Spinal cord (tissue), 10 donors: ENCODE measurements at places on chromosomes 5 and 9. TPM values are rescaled to one million over a fixed set of nuclear protein-coding genes. Genes with fewer than 3 reads are reported as not detected.

DNA sequence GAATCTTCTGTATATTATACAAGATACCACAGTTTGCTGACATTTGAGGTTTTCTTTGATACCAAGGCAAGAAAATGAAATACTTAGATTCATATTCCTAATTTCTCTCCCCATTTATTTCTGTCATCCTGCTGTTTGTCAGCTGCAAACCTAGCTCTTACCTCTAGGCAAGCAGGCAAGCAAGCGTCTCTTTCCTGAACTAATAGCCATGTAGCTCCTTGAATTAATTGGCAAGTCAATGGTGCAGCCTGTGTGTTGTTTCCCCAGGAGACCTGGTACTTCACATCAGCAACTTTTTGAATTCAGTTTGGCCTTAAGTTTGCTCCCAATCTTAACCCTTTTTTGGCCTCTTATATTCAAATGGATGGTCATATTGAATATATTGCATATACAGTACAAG, 573.6 kb upstream of the ARRDC3 start:
- DNase-seq: no peak

The SLC27A6 gene
- 2.1 TPM for total RNA-seq

DNA sequence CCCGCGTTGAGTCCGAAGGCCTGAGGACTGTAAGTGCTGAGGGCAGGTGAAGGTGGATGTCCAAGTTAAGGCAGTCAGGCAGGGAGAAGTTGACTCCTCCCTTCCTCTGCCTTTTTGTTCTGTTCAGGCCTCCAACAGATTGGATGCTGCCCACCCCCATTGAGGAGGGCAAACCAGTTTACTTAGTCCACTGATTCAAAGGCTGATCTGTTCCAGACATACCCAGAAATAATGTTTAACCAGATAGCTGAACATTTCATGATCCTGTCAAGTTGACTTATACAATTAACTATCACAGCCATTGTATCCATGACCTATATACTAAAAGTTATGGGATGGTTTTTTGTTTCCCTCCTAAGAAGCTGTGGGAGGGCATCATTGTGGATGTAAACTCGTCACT, 8.3 kb upstream of the TEX48 start:
- no peak for DNase-seq

DNA sequence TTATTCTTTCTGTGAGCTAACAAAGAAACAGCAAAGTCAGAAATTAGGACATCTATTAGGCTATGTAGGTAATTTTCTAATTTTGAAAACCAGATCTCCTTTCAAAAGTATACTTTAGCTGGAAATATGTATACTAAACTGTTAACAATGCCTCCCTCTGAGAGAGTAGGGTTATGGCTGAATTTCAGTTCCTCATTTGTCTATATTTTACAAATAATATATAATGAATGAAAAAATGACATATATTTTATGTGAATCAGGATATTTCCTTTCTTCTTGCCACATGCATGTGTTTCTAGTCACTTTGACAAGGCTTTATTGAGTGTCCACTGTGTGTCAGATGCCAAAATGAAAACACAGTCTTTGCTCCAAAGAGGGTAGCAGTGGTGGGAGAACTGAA, 15.4 kb downstream of the HACD4 start:
- DNase-seq: no peak

DNA sequence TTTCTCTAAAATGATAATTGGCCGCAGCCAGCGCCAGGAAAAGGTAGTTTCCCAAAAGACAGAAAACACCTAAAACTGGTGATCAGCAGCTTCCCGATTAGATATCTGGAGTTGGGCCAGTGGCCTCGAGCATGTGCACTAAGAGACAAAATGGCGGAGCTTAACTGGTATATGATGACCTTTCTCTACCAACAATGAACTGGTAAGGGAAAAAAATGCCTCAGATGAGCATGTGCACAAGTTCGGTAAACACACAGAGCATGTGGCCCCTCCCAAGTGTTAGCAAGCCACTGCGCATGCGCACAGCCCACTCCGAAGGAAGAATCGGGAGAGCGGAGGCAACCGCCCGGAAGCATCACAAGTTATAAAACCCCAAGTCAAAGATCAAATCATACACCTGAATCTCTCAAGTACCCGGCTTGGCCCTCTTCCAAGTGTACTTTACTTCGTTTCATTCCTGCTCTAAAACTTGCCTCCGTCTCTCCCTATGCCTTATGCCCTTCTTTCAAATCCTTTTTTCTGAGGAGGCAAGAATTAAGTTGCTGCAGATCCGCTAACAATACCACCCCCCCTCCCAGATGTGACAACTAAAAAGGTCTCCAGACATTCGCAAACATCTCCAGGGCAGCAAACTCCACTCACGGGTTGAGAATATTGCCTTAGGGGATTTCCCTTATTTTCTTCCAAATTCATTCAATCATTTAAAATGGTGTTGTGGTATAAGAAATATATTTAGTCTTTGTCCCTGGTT, 15.0 kb upstream of the PTBP3 start:
- peak; percentile 65 for DNase-seq

The INSL4 gene
- not detected for total RNA-seq

The CCDC192 gene
- 0.99 TPM for total RNA-seq

DNA sequence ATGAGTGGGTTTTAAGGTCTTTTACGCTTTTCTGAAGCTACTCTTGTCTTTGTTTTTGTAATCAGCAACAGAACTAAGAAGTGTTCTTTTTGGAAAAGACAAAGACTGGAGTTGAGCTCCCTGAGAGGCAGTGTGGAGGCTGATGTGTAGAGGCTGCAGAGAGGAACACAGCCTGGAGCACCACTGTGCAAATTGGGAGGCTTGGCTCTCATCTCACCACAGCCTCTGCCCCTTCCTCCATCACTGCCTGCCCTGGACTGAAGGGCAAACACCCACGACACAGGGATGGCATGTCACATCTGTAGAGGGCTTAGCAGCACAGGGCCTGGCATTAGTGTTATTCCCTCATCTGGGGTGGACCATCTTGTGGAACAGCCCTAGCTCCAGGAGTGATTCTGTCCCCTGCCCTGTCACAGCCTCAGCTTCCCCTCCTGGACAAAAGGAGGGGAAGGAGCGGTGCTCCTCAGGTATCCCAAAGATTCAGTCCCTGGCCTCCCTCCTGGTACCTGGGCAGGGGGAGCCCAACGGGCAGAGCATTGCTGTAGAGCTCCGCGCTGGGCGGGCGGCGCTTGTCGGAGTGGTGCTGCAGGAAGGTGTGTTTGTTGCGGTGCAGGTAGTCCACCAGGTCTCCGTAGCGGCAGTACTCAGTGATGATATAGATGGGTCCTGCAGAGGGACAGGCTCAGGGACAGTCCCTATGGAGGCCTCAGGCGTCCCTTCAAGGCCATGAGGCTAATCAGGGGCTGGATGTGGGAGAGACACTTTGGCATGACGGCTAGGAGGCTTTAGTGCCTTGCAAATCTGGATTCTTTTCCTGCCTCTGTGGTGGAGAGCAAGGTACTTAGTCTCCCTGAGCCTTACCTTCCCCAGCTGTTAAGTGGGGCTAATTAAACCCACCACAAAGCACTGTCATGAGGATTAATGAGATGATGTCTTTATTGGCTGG, 32.8 kb downstream of the PDGFRB start:
- no peak for DNase-seq

GRCh38 chr5:172659909-172660628, 19.0 kb downstream of the NEURL1B start:
- peak; percentile 34 for DNase-seq

The EIF4E1B gene
- 1.2 TPM for total RNA-seq

GRCh38 chr9:119164716-119165115, 204.5 kb downstream of the BRINP1 start:
- no peak for DNase-seq

- no peak for DNase-seq
Measured at GRCh38 chr9:102642651-102643050, 352.5 kb upstream of the CYLC2 start.

DNA sequence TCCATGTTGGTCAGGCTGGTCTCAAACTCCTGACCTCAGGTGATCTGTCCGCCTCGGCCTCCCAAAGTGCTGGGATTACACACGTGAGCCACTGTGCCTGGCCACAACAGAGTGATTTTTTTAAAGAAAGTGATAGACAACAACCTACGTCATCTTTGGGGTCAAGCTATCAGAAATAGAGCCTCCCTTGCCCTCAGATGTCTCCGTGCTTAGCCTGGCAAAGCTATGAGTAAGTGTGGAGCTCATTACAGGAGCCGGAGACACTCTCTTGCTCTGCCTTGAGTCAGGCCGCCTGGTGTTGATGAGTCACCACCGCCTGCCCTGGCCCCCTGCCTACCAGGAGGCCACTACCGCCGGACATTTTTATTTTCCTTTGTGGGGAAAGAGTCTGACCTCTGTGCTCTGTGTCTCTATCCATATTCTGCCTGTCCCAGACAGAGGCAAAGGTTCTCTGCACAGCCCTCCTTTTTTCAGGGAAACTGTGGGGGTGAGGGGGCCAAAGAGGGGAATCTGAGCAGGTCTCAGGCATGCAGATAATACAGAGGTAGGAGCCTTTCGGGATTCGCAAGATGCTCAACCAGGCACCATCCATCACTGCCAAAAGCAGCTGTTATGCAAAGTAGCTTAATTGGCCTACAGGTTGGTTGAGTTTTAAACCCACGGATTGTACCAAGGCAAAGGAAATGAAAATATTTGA, 123.7 kb upstream of the CPEB4 start:
- DNase-seq: no peak

The PCDHGA12 gene
- 10.7 TPM for total RNA-seq

DNA sequence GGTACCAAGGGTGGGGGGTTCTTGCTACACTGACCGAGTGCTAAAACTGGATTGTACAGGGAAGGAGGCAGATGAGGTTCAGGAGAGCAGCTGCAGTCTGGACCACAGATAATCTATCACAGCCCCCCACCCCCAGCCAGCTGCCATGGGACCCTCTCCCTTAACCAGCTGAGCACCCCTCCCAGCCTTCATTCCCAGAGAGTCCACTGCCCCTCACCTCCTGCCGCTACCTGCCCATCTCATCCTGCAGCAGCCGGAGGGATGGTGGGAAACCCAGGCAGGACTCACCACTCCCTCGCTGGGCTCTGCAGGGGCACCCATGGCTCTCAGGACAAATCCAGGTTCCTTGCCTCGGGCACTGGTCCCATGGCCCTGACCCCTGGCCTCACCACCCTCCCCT, 66.7 kb downstream of the MRPL36 start:
- no peak for DNase-seq

The CFAP90 gene
- 17.8 TPM for total RNA-seq

The PLCXD3 gene
- 4.4 TPM for total RNA-seq

- no peak for DNase-seq
Measured at GRCh38 chr9:35193762-35194161, 32.0 kb downstream of the UNC13B start.

- DNase-seq: no peak
Measured at GRCh38 chr9:92135576-92135975, 20.4 kb upstream of the SPTLC1 start.

The LCN2 gene
- total RNA-seq: 0.28 TPM

DNA sequence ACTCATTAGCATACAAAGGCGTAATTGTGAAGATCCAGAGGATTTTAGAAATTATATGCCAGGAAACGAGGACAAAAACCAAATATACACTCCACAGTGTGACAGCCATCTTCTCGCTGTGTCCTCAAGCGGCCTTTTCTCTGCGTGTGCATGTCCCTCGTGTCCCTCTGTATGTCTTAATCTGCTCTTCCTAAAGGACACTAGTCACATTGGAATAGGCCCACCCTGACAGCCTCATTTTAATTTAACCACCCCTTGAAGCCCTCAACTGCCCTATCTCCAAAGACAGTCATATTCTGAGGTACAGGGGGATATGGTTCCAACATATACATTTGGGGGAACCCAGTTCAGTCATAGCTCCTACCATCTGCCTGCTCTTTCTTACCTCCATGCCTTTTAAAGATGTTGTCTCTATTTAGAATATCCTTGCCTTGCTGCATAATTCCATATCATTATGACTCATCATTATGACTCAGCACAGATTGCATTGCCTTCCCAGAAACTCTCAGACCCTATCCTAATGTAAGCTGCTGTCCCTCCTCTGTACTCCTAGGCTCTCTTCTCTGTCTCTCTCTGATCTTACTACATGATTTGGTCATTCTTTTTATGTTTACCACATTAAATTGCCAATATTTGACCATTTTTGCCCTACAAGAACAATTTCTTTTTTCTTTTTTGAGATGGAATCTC, 210.9 kb downstream of the AOPEP start:
- DNase-seq: no peak

GRCh38 chr9:109509611-109510010, 11.5 kb upstream of the PTPN3 start:
- DNase-seq: no peak

GRCh38 chr9:112121633-112122032, 53.5 kb downstream of the SUSD1 start:
- no peak for DNase-seq

DNA sequence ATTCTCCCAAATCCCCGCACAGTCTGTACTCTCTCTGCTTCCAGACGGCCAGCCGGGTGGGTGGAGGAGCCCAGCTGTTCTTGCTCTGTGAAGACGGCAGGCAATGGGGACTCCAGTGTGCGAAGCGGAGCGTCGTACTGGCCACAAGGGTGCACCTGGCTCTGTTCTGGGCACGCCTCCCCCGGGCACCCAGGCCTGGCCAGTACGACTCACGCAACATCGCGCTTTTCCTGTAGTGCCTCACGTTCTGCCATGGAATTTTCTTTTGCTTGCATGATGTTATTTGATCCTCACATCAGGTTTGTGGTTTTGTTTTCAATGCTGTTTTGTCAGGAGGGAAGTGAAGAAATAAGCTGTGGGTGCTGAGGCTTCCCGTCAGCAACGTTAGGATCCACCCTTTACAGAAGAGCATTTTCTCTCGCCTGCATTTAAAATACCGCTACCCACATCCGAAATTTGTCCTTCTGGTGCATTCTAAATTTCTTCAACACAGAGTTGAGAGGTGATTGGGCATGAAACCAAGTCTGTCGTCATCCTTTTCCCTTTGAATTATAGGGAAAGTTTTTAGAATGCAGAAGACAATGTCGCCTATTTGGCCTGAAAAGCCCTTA, 311.7 kb downstream of the TRIM36 start:
- peak; percentile 15 for DNase-seq

GRCh38 chr5:97162045-97162444, 19.6 kb upstream of the LIX1 start:
- DNase-seq: peak; percentile 71

GRCh38 chr9:79155308-79155707, 416.5 kb upstream of the TLE4 start:
- DNase-seq: no peak

GRCh38 chr5:68225188-68225910, 9.8 kb downstream of the PIK3R1 start:
- DNase-seq: no peak

DNA sequence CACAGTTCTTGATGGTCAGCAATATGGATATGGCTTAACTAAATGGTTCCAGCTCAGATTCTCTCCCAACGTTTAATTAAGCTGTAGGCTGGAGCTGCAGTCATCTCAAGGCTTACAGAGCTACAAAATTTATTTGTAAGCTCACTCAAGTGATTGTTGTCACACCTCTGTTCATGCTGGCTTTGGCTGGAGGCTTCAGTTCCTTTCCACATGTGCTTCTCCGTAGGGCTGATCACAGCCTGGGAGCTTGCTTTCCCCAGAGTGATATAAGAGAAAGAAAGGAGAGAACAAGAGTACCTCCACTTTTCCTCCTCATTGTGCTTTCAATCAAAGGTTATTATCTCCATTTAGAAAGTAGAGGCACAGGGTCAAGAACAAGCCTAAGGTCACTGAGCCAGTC, 182.7 kb upstream of the KCNN2 start:
- DNase-seq: no peak

GRCh38 chr5:14450018-14450524, 131.5 kb upstream of the OTULINL start:
- DNase-seq: no peak

- no peak for DNase-seq
Measured at GRCh38 chr9:130114741-130115140, 57.5 kb upstream of the NCS1 start.

- no peak for DNase-seq
Measured at GRCh38 chr5:41403846-41404245, 106.6 kb downstream of the PLCXD3 start.

The PCDHA6 gene
- 3.0 TPM for total RNA-seq

The IL3 gene
- total RNA-seq: not detected
